ENCODE measurements at places on chromosomes 1 and 21.

DNA sequence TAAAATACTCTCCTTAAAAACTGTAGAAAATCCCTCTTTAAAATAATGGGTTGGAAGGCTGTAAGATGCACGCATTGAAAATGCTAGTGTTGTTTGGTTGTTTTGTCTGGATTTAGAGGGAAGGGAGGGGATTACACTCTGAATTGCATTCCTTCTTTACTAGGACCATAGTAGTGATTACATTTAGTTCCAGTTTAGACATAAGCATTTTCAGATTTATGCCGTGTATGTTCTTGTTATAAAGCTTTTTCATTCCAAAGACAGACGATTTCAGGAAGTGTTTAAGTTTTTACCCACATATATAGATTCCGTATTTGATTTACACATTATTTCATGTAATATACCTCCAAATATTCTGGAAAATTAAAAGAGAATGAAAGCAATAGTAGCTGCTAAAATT is 538.4 kb downstream of the PTPRC start:
- DNase-seq: no peak

GRCh38 chr1:108843390-108844137 is 13.3 kb downstream of the AKNAD1 start:
- DNase-seq: no peak

GRCh38 chr1:202802998-202803932 is 5.0 kb downstream of the KDM5B start:
- DNase-seq: no peak

DNA sequence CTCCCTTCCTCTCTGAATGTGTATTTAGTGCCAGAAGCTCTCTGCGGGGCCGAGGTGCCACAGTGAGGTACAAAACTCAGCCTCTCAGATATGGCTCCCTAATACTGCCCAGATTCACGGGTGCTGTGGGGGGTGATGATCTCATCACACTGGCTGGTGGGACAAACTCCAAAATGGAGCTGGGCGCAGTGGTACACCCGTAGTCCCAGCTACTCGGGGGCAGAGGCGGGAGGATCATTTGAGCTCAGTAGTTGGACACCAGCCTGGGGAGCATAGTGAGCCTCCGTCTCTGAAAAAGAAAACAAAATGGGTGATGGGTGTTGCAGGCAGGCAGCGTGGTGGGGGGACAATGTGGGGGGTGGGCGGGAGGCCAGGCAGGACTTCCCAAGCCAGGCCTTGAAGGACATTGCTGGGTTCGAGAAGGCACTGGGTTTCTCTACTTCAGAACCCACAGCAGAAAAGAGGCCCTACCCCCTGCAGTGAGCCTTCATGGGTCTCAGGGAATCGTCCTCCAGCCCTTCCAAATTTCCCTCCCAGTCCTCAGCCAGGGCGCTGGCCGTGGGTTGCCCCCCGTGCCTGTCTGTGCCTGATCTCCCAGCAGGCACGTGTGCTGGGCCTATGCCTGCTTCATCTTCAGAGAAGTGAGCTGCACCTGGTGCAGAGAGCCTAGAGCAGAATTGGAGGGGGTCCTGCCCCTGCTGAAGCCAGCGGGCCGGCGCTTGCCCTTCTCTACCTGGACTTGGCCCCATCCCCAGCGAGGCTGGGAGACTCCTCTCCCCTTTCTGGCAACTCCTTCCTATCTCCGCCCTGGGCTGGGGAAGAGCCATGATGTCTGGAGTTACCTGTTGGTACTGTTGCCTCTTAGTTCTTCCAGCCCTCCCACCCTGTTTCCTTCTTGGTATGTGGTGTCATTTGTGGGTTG is 14.0 kb downstream of the H6PD start:
- DNase-seq: no peak

DNA sequence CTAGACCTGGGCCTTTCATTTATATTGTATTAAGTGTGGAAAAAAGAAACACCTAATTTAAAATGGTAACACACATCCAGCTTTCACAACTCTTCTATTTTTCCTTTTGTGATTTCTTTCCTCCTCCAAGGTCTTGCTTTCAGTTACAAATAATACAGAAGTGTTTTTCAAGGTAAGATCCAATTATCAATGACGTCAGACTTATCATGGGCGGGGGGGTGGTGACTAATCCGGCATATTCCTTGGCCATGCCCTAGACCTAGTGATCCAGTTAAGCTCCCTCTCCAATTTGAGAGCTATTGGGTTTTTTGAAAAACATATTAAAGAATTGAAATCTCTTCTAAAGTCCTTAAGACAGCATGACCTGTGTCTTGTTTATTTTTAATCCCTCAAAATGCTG is 669.9 kb upstream of the NR5A2 start:
- no peak for DNase-seq
